ENCODE measurements at places on chromosomes 6 and 20.

DNA sequence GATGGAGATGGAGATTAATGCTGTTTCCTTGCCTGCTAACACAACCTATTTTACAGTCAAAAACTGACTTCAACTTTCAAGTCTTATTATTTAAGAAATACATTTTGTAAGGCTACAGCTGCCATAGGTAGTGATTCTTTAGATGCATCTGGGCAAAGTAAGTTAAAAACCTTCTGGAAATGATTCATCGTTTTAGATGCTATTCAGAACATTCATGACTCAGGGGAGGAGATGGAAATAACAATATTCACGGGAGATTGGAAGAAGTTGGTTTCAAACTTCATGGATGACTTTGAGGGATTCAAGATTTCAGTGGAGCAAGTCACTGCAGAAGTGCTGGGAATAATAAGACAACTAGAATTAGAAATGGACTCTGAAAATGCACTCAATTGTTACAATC lies 174.9 kb upstream of the GGTLC1 start:
- no peak for DNase-seq

DNA sequence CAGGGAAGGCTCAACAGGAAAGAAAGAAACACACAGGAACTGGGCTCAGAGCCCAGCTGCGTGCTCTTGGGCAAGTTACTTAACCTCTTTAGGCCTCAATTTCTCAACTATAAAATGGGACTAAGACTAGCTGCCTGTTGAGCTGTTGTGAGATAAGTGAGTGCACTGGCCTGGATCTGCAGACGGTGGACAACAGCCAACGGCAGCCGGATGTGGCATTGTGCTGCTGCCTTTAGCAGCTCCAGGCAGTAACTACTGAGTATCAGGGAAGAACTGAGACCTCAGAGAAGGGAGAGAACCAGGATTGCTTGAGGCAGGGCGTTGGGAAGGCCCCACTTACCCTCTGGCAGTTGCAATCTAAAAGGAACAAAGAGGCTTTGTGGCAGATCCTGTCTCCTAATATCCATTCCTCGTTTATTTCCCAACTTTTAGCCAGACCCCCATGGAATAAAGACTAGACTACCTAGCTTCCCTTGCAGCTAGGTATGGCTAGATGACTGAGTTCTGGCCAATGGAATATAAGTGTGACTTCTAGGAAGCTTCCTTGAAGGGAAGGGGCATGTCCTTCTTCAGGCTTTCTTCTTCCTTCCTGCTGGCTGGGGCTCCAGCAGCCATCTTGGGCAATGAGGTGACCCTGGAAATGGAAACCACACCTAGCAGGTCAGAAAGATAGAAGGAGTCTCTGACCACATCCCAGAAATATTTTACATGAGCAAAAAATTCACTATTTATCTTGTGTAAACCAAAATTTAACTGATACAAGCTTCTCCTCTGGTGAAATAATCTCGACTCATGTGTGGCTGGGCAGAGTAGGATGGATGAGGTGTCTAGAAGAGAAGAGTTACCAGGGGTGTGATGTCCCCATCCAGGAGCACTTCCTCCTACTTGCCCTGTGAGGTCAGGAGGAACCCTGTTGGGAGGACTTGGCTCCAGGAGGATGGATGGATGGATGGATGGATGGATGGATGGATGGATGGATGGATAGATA lies 67.6 kb downstream of the MRPL14 start:
- no peak for DNase-seq

- DNase-seq: no peak
Observed at GRCh38 chr20:10313701-10314100, 95.1 kb downstream of the SNAP25 start.

- no peak for DNase-seq
Observed at GRCh38 chr6:111356551-111356950, 126.5 kb downstream of the REV3L start.

DNA sequence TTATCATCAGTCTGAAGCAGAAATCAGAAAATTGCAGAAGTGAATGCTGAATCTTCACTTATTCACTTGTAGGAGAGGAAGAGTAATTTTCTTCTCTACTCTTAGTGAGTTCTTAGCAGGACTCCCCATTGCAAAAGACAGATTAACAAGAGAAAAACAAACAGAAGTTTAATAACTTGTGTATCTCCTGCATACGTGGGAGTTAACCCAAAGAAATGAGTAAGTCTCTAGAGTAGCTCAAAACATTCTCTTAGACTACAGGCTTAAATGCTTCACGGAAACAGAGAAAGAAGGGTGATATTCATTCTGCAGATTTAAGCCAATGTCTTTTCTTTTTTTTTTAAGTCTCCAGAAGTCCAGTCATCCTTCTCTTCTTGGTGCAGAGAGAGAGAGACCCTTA lies 97.9 kb upstream of the TMEM181 start:
- no peak for DNase-seq

DNA sequence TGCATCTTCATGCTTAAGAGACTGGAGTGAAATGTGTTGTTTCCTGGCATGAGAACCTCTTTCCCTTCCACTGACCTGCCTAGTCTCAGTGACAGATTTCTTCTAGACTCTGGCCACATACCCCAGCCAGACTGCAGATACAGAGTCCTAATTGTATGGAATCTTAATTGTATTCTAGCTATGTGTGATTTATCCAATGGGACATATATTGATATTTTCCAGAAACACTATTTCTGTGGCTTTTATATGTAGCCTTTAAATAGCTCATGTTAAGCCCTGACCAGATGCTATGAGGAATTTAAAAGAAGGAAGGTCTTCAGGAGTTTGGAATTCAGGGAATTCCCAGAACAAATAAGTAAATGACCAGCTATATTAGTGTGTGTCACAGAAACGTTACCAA lies 99.0 kb downstream of the FIG4 start:
- no peak for DNase-seq
